ENCODE measurements at places on chromosomes 7 and 10.

DNA sequence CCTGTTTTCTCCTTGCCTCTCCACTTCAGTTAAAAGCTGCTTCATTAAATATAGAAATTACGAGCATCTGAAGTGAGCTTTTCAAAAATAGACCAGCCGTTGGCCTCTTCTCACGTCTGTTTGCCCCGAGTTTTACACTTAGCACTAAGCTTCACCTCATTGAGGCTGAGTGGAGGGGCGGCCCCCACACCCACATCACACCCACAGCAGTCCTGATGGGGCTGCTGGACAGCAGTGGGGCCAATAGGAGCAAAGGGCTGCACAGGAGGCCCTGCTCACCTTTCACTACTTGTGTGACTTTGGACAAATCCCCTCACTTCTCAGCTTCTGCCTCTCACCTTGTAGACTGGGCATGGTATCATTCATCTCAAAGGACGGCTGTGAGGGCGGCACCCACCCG is 677.8 kb downstream of the SDK1 start:
- no peak for DNase-seq

GRCh38 chr7:6478186-6478585 is 30.4 kb upstream of the DAGLB start:
- DNase-seq = no peak

- DNase-seq = no peak
Observed at GRCh38 chr7:50782375-50783208, at the start of gene GRB10. Gene GRB10, minus strand, starts transcription at chr7:50782896. Its CDS starts 50,574 bp downstream, at chr7:50732322.

DNA sequence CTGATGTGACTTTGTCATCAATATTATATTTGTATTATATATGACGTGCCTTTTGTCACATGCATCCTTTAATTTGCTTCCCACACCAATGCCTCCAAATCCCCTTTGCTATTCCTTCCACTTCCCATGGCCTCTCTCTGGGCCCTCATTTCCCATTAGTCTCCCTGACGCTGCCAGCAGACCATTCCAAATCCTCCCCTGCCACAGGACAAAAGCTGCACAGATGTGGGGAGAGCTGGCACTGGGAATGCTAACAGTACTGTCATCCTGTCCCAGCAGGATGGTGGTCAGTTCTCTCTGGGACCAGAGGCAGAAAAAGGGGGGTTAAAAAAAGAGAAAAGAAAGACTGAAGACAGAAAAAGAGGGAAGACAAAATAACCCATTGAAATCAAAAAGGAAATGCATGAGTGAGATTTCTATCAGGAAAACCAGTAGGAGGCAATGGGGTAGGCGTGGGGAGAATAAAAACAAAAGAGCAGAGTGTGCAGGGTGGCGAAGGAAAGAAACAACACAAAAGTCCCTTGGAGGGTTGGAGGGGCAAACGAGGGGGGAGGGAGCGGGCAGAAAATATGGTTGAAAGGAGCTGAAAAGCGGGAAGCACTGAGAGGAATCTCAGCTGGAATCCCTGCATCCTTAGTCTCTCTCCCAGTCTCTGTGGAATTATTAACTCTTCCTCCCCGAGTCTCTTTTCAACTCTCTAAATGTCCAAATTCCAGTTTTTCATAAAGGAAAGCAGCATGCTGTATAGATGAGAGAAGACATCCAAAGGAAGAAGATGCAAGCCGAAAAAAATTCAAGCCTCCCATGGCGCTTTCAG is 59.2 kb upstream of the PTN start:
- no peak for DNase-seq

DNA sequence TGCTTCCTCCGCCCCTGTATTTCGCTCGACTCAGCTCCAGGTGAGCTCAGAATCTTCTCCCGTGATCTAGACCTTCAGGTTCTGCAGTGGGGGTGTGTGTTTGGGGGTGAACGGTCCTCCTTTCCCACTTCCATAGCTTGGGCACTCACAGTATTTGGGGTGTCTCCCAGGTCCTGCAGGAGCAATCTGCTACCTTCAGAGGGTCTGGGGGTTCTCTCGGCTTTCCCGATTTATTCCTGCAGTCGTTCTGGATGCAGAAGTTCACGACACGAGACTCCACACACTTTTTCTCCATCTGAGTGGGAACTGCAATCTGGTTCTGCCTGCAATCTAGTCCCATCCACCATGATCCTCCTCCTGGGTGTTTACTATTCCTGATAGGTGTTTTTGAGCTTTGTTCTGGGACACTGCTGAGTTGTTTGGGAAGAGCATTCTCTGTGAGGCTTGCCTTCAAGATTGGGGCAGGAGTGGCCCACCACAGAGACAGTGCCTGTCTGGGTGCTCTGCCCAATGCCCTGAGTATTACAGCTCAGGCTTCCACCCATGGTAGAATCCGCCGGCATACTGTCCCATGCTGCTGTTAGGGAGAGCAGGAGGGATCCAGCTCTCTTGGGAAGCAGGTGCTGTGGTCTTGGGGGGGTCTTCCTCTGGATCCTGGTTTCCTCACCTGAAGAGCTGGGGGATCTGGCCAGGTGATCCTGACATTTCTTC is 29.8 kb downstream of the JAKMIP3 start:
- no peak for DNase-seq

DNA sequence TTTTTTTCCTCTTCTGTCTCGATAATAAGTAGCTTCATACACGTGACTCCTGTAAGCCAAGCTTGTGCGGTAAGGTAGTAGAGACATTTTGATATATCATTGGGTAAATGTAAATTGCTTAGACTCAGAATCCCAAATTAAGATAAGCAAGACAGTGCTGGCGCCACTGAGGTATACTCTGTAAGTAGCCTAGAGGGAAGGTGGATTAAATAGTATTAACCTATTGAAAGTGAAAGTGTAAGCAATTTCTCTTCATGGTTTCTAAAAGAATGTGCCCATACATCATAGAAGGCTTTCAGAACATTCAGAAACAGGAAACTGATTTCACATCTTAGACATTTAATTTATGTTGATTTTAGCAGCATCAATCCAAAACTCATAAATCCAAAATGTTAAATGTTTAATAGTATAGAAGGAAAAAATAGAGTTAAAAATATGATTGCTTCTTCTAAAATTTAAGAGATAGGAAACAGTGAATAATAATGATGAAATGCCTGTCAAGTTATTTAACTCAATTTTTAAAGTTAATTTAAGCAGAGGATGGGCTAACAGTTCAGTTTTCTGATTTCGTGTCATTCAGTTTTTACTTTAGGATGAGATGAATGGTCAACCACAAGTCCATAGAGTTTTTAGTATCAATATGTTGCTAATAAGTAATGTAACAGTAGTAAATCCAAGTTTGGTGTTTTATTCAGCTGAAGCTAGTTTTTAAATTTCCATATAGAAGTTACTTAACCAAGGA is 36.8 kb downstream of the LRRC72 start:
- no peak for DNase-seq

- no peak for DNase-seq
Observed at GRCh38 chr7:157604661-157605381, 268.0 kb downstream of the DNAJB6 start.

DNA sequence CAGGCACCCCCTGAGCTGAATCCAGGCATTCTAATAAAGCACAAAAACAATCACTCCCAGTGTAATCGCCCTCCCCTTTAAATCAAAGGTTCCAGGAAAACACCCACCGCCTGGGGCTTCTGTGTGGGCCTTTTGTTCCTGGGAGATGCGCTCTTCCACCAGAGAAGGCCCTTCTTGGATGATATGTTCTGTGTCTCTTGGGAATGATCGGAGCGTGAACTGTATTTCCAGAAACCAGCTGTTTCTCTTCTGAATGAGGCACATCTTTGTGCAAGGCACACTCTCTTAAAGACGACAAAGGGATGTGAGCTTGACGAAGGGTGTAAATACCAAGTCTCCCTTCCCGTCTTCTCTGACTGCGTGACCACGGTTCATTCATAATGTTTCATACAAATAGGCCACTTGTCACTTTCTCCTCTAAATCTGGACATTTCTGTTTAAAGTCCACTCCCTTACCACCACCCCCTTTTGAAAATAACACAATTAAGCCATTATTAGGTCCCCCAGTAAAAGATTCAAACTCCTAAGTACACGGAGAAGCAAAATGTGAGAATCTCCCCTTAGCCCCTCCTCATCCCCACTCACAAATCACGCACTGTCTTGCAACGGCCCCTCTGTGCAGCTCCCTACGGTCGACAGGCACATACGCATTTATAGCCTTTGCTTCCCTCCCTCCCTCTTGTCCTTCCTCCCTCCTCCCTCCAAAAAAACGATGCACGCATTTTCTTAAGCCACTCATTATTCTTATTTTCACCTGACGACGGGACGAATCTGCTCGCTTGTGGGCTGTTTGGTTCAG is 45.6 kb upstream of the ENO4 start:
- DNase-seq = no peak

DNA sequence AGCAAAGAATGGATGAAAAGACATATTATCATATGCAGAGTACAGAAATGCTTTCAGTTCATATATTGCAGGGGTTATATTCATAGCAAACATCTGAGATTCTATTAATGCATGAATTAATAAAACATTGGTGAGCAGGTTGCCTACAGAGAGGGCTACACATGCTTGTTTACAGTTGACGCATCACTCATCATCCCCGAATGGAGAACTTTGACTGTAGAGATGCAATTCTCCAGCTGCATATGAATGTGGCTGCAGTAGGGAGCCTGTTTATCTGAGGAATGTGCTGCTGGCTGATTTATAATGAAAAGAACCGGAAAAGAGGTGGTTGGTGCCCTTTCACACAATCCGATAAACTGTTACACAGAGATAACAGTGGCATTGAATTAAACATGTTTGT is 116.5 kb downstream of the GRM3 start:
- DNase-seq = no peak

DNA sequence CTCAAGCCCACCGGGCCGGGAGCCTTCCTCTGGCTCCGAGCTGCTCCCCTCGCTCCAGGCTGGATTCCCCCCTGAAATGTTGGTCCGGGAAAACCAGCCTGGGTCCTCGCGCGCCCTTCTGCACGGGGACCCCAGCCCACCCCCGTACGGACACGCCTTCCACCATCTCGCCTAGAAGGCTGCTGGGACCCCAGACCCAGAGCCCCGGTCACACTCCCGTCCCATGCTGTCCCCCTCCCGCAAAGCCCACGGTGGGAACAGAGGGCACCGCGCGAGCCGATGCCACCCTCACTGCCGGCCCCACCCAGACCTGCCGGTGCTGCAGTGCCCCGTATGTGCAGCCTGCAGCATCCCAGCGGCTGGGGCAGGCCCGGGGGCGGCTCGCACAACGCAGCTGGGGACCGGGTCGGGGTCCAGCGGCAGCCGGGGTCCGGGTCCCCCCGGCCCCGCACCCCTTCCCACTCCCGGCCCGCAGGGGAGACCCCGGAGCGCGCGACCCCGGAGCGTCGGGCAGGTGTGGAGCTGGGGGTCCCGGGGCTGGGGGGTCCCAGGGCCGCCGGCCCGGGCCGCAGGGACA is 871 bp downstream of the SPOCK2 start:
- no peak for DNase-seq

- DNase-seq = no peak
Observed at GRCh38 chr7:30378275-30378674, 93.9 kb downstream of the ZNRF2 start.

DNA sequence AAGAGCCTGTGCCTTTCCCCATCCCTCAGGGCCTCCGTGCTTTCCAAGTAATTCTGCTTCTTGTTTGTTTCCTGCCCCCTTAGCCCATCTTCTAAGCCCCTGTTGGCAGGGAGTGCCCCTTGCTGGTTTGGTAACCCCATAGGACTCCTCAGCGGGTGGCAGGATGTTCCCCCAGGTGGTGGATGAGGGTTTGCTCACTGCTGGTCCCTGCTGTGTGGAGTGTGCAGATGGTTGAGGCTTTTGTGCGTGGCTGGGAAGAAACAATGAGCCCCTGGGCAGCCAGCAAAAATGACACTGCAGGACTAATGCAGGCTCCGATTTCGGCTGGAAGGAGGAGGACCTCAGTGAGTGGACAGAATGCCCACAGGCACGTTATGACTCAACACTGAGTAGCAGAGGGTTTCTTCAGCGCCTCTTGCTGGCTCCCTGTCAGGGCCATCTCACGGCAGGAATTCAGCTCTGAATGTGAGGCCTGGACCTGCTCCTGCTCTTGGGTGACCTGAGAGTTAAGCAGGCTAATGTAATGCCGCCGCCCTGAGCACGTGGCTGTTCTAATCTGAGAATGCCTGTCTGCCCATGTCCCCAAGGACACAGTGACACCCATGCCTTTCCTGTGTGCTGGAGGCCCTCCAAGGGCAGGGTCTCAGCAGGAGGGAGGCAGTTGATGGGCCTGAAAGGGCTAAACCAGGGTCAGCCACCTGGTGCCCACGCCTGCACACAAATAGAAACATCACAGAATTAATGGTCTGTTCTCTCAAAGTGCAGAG is 16.6 kb downstream of the BAG3 start:
- no peak for DNase-seq

- DNase-seq = no peak
Observed at GRCh38 chr7:1942243-1942940, 272.3 kb downstream of the ELFN1 start.
